Hepatic stellate cell (primary cell): ENCODE measurements at places on chromosomes 6 and 20.

DNA sequence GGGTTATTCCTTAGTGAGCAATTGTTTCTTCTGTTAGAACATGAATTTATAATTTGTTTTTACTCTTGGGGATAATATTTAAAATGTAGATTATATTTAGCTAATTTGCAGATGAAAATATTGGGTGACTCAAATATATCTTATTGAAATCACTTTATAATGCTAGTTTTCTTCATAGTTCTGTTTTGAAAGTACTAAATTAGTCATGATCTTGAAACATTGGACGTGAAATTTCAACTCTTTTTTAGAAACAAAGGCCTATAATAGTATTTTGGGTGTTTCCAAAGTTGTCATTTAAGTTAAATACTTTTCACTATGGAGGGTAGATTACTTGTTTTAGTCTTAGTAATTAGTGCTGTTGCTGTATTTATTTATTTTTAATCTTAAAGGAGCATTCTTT is 250.9 kb downstream of the UTRN start:
- DNase-seq, result no peak

- no peak for DNase-seq
Observed at GRCh38 chr6:155040154-155040553, 45.0 kb downstream of the TIAM2 start.

- no peak for DNase-seq
Observed at GRCh38 chr20:353166-353565, 6.3 kb downstream of the NRSN2 start.

DNA sequence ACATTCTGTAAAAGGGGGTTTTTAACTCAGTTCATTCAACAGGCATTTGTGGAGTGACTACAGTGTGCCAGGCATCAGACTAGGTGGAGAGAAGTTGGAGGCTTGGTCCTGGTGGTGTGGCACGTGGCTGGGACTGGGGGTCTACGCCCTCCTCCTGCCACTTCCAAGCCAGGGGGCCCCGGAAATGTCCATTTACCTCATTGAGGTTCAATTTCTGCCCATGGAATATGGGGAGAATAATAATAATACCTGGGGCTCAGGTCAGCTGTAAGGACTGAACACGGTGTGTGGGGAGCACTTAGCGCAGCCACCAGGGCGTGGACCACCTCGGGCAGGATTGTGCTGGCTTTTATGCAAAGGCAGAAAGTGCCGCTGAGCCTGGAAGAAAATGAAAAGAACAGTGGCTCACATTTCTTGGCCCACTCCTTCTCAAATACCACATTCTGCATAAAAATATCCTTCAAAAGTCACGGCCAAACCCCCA is 229.4 kb downstream of the ANKRD60 start:
- no peak for DNase-seq

DNA sequence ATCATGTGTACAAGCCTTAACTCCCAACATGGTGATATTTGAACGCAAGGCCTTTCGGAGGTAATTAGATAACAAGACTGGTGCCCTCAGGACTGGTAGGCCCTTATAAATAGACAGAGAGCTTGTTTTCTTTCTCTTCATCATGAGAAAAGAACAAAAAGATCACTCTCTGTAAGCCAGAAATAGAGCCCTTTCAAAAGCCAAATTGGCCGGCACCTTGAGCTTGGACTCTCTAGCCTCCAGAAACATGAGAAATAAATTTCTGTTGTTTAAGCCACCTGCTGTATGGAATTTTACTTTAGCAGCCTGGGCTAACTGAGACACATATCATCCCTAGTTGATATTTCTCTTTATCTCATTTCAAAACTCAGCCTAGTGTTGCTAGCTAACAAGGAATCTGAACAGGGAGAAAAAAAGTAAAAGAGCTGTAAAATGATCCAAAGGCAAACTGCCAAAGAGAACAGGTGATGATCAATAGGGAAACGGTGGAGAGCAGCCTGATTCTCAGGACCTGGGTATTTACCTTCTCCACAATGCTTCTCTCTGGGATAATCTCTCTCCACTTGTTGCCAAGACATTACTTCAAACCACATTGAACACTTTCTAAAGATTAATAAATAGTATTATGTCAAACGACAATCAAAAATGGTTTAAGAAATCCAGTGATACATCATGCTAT is 6.1 kb downstream of the COL21A1 start:
- no peak for DNase-seq

DNA sequence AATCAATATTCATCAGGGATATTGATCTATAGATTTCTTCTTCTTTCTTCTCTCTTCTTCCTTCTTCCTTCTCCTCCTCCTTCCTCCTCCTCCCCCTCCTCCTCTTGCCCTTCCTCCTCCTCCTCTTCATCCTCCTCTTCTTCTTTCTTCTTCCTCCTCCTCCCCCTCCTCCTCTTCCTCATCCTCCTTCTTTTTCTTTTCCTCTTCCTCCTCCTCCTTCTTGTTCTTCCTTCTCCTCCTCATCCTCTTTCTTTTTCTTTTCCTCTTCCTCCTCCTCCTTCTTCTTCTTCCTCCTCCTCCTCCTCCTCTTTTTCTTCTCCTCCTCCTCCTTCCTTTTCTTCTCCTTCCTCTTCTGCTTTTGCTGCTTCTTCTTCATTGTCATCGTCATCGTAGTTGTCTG is 52.4 kb upstream of the SERINC1 start:
- DNase-seq, result no peak

DNA sequence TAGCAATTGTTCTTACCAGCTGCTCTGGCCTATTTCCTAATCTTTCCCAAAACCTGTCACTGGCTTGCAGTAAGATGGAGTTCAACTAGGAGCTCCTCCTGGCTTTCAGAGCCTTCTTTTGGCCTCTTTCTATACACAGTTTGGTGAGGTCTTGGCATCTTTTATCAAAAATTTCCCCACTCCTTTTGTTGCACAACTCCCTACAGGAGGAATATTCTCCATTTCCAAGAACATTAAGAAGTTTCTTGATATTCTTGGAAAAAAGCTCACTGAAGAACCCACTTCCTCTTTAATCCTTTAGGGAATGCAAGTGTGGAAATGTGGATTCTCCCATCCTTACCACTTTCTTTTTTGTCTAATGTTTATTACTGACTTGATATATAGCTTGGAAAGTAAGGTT is 171.3 kb upstream of the KCNK16 start:
- DNase-seq, result no peak

GRCh38 chr6:63391203-63391970 is 71.6 kb upstream of the LGSN start:
- DNase-seq, result no peak

GRCh38 chr20:35020108-35020928 is 64.7 kb downstream of the MYH7B start:
- no peak for DNase-seq

- DNase-seq, result no peak
Observed at GRCh38 chr6:155523821-155524651, 68.4 kb upstream of the NOX3 start.
